T-helper 1 cell treated with Interleukin-12 subunit alpha and Interleukin-12 subunit beta and Interleukin-4 antibody, amounts not matched to agents 30 ng/mL and 1 ng/mL, for 36 hours (primary cell): ENCODE measurements at places on chromosomes 2 and 18. TPM values are rescaled to one million over a fixed set of nuclear protein-coding genes. Genes with fewer than 3 reads are reported as not detected.

The ASPRV1 gene
- 1.1 TPM in 2 replicates for total RNA-seq

The IL1RN gene
- total RNA-seq = 2.4 and 3.0 TPM in 2 replicates

The RGPD8 gene
- total RNA-seq = 8.4 and 9.9 TPM in 2 replicates

The UNC50 gene
- 29.1 and 32.8 TPM in 2 replicates for total RNA-seq

The IL36G gene
- total RNA-seq = 0.29 TPM in 1 of 2 replicates, not detected in the other
